ENCODE measurements at places on chromosomes 3 and 15.

GRCh38 chr3:102248981-102249705 lies 185.7 kb upstream of the ZPLD1 start:
- no peak for DNase-seq

DNA sequence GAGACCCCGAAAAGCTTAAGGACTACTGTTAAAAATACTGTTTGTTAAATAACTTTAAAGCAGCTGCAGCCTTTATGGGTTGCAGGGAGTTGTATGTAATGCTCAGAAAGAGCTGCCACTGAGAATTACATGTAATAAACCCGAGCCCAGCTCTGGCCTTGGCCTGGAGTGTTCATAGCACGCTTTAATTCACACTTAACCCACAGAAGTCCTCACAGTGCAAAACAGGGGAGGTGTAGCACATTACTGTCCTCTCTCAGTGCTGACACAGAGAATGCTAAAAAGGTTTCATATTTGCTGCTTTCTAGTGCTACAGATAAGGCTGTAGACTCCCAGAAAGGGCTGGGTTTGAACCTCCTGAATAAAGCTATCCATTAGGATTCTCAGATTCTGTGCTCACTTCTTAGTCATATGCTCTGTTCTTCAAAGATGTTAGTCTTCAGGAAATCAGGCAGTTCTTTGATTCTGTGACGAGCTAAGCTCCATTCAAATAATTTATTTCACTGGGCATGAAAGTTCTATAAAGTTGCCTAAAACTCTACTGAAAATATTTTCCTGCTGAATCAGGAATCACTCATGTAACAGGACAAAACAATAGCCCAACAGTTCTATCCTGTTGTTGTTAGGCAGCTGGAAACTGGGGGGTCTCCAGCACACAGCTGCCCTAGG lies 108.0 kb downstream of the SENP2 start:
- no peak for DNase-seq

- peak; percentile 89 for DNase-seq
These were observed 88.9 kb downstream of the PTPRG start for GRCh38 chr3:61650276-61650675.

- DNase-seq = peak; percentile 77
These were observed 59.4 kb downstream of the CMSS1 start for GRCh38 chr3:99877031-99877579.

DNA sequence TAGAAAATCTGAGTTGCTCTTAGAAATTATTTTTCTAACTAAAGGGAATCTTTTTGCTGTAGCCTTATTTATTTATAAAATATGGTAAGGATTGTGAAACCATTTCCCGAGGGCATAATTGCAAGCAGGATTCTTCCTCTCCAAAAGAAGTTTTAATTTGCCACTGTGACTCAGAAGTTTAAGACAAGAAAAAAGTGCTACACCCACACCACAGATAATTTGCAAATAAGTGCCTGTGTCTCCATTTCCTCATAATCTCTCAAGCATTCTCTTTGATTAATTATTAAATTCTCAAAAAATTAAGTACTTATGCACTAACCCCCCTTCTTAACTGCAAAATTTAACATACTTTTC lies 43.6 kb downstream of the RASA2 start:
- DNase-seq = peak; percentile 18

DNA sequence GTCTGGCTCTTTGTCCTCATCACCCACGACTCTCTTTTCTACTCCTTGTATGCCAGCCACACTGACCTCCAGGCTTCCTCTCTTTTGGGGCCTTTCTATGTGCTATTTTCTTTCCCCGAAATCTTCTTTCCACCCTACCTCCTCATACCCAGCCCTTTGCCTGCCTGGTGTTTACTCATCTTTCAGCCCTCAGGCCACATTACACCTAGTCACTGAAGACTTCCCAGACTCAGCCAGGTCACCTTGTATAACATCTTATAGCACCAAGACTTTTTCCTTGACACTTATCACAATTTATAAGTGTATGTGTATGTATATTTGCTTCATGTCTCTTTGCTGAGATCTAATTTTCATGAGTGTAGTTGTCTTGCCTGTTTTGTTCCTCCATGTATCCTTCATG lies 396.4 kb downstream of the NLGN1 start:
- no peak for DNase-seq

DNA sequence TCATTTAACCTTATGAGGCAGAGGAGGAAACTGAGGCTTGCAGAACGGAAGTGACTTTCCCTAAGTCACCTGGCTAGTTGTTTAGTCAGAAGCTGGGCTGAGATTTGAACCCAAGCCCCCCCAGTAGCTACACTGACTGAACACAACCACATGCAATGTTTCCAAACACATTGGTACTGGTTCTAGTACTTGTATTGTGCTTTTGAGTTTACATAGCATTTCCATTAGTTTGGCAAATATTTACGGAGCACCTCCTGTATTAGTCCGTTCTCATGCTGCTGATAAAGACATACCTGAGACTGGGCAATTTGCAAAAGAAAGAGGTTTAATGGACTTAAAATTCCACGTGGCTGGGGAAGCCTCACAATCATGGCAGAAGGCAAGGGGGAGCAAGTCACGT lies 56.3 kb upstream of the ITGA11 start:
- no peak for DNase-seq

DNA sequence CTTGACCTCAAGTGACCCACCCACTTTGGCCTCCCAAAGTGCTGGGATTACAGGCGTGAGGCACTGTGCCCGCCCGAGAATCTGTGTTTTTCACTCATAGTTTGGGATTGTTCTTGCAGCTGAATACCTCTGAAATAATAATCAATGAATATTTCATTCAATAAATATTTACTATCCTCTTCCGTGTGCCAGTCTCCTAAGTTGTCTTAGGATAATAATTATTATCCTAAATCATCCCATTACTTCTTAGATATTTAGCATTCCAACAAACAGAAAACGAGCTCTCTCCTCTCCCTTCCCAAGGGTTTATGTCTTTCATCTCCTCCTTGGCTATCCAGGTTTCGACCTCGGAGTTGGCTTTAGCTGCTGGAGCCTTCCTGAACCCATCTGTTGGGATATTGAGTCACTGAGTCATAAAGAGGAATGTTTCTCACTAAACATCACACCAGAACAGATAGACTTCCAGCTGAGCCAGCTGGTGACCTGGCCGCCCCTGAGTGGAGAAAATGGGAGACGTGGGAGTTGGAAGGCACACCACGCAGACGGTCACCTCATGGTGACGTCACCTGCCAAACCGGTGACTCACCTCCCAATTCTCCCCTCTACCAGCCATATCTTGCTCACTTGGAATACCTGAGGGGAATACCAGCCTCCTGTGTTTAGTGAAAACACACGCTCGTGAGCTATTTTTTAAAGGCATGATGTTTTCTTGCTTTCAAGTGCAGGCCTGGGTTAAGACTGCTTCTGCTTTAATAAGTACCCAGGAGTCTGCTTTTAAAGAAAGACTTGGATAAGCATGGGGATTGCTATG lies 43.9 kb downstream of the BHLHE40 start:
- DNase-seq = no peak

DNA sequence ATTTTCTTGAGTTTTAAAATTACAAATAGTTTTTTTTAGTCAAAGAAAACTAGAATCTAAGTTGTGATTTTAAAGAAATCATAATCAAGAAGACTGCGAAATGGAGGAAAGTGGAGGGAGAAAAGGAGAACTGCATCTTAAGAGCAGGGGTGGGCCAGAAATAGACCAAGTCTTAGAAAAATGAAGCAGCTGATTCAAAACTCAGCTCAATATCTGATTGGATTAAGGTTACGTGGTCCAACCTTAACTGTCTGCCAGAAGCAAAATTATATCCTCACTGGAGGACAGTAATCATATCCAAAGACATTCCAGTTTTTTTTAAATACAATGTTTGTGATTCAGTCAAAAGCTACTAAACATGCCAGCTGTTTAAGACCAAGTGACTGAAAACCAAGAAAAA lies 41.4 kb downstream of the CHSY1 start:
- DNase-seq = peak; percentile 74

- DNase-seq = no peak
These were observed 23.3 kb downstream of the TF start for GRCh38 chr3:133769536-133769935.

DNA sequence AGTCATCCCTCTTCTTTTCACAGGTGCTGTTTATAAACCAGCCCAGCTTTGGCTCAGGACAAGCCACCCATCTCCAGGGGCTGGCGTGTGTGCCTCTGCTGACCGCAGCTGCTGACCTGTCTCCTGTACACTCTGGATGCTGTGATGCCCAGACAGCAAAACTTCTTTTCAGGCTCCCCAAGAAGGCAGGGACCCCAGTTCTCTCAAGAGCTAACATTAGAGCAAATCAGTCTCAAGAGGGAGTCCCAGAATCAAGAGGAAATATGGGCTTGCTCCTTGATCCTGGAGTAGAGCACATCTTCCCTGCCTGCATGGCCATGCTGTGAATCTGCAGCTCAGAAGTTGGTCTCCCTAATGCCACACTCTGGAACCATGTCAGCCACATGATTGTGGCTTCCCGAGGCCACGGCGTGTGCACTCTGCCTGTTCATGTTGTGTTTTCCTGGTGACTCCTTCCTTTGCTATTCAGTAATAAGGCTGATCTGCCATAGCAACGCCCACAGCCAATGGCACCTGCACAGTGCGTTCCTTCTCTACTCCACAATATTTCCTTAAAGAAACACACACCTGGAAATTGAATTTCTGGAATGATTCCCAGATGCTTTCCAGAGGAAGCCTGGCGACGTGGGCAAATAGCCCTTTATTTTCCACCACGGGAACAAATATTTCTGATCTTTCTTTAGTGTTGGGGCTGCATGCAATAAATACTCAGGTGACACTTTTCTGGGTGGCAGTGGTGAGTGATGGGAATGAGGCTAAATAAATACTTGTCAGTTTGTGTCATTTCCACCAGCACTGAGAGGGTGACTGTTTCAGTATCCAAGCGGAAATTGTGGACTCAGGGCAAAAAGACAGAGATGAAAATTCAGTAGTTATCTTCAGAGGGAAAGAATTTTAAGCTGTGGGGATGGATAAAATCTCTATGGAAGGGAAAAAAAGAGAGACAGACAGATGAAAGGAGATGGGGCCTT lies 21.9 kb upstream of the THSD4 start:
- no peak for DNase-seq

GRCh38 chr3:184126006-184126405 lies 9.2 kb upstream of the EIF2B5 start:
- DNase-seq = no peak

DNA sequence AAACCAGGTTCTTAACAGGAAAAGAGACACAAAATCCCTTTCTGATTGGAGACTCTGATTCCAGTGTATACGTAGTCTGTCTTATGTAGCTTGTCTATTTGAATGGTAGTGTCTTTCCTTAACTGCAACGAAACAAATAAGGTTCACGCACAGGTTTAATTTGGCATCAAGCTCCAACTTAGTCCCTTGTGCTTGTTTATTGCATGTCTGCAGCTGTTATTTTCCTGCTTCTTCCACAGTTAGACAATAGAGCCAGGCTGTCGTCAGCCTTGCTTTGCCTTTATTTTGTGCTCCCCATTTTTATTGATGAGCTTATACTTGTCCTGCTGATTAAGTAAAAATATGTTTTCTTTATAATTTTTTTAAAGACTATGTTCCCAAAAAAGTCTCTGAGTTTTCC lies 152.7 kb upstream of the CDIN1 start:
- DNase-seq = no peak

DNA sequence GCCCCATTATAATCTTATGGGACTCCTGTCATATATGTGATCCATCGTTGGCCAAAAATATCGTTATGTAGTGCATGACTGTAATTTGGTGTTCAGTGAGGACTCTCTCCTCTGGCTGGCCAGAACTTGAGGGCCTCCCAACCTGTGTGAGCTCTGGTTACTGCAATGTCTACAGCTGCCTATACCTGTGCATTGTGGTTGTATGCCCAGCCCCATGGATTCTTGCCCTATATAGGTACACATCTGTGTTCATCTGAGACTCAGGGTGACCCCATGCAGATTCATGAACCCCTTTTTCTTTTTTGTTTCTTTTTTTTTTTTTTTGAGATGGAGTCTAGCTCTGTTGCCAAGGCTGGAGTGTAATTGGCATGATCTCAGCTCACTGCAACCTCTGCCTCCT lies 32.6 kb upstream of the KLF13 start:
- no peak for DNase-seq

- no peak for DNase-seq
These were observed 304.5 kb upstream of the ROPN1 start for GRCh38 chr3:124296406-124296805.

DNA sequence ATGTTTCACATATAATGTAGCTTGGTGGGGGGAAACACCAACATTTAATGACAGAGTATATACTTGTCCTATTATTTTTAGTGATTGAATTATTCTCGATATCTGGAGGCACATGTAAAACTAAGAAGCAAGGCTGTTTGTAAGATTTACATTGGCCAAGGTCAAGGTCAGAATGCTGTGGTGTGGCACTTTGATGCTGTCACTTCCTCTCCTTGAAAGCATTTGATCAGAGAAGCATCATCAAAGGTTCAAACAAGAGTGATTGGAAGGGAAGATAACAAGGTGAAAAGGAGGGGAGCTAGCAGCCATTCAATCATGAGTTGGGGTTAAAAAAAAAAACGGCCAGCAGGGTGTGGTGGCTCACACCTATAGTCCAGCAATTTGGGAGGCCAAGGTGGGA lies 26.4 kb downstream of the RTF1 start:
- DNase-seq = no peak

- DNase-seq = no peak
These were observed 342.1 kb downstream of the RSL24D1 start for GRCh38 chr15:54854667-54855066.

GRCh38 chr15:66923438-66923881 lies 141.9 kb upstream of the SMAD3 start:
- DNase-seq = no peak

DNA sequence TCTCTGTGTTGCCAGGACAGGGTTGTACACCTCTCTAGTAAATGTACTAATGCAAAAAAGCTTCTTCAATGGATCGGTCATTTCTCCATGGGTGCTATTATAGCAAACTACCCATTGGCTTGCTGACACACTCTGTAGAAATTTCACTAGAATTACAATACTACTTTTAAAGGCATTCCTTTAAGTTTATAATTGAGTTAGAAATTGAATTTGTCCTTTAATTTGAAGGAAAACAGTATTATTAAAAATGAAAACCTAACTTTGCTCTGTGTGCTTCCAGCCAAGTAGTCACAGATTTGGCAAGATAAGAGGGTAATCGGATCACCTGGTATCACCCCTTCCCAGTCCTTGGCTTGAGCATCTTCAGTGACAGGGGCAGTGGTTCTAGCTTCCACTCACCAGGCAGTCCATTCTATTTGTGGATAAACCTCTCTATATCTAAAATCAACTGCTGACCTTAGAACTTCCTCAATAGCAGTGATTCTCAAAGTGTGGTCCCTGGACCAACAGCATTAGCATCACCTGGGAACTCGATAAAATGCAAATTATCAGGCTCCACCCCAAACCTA lies 93.2 kb downstream of the GHSR start:
- DNase-seq = no peak

DNA sequence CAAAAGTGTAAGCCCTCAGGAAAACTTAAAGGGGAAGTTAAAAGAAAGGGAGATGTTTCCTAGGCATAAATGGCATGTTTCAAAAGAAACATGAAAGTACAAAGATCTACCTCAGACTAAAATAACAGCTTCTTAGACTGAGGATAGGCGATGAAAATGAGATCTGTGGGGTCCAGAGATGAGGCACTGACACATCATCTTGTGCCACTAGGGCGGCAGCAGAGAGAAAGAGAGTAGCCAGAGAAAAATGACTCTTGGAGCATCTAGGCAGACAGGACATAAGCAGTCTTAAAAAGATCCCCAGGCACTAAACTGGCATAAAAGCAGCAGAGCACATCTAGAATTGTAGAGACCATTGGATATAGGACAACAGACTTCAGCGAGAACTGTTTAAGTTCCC lies 42.5 kb upstream of the RFX7 start:
- no peak for DNase-seq

Measured in muscle of back (tissue), 13 donors.